ENCODE measurements at places on chromosomes 6 and 20.

DNA sequence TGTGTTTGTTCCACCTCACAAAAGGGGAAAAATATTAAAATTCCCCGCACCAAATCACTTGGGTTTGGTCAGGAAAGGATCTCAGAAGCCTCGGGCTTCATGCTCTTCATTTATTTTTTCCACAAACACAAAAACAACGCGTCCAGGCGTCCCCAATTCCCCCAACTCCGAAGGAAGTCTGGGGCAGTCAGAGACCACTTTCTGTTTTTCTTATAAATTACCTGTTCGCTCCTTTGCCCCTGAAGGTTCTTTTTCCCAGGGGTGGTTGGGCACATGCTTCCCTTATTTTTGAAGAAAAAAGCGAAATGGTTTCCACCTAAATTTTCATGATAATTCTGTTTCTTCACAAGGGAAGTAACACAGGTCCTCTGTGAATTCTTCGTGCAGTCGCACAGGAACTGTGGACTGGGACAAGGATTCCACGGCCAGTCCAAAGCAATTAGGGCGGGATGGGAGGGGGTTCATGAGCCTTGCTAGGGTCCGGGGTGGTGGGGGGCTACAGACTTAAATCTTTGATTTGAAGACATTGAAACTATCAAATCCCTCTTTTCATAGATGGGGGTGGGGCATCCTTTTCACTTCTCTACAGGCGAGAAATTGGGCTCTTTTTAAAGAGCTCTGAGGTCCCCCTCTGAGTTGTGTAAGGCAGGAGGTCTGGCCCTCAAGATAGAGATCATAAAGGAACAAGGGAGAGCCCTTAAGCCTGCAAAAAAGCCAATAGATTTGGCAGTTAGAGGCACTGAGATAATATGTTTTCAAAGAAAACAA lies 30.5 kb upstream of the HFE start:
- peak; percentile 69 for DNase-seq

- no peak for DNase-seq
Measured at GRCh38 chr6:170067923-170068360, 222.9 kb downstream of the DLL1 start.

DNA sequence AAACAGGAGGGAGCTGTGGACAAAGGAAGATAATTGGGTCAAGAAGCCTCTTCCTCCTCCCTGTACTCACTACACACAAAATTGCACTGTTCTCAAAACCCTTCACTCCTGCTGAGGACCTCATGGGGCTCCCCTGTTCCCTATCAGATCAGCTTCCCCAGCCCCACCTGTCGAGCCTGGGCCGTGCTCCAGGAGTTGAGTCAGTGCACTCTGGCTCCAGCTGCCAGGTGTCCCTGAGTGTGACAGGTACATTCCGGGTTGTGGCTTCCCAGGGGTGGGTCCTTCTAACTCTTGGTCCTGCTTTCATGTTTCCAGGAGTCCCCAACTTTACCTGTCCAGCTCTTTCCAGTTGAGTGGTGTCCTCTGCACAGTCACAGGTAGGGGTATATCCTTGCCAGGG lies 8.4 kb downstream of the RAB5IF start:
- no peak for DNase-seq

DNA sequence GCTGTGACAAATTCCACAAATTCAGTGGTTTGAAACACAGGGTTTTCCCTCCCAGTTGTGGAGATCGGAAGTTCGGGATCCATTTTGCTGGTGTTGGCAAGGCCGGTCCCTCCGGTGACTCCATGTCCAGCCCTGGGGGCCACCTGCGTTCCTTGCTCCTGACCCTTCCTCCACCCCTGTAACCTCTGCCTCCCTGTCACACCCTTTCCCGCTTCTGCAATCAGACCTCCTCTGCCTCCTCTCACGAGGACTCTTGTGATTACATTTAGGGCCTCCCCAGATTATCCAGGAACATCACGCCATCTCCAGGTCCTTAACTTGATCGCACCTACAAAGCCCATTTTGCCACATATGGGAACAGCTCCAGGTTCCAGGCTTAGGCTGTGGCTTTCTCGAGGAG lies 12.5 kb downstream of the RPS6KA2 start:
- DNase-seq: no peak

GRCh38 chr6:100035873-100036653 lies 42.0 kb upstream of the MCHR2 start:
- no peak for DNase-seq

DNA sequence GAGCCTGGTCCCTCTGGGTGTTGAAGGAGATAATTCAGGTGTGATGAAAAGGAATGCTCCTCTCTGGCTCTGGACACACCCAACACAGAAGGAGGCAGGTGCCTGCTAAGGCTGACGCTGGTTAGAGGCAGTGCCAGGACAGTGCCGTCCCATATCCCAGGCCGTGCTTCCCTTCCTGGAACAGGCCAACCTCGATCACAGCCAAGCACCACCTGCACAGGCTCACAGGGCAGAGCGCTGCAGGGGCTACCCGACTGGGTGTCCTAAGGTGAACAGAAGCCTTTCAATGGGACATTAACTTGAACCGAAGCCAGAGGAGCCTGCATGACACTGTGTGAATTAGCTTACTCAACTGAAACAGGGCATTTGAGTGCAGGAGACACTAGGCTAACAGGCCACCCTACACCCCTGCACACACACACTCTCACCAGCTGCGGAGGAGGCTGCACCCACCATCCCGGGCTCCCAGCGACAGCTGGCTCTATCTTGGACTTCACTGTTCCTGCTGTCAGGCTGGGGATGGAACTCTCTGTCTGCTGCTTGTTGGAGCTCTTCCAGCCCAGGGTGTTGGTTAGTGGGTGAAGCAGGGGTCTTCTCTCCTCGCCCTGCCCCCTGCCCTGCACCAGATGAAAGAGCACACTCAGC lies 347.2 kb downstream of the TAF4 start:
- no peak for DNase-seq

- DNase-seq: no peak
Measured at GRCh38 chr6:168664956-168665355, 224.0 kb downstream of the SMOC2 start.

- DNase-seq: peak; percentile 50
Measured at GRCh38 chr6:100460650-100461204, 4.0 kb downstream of the SIM1 start.

- no peak for DNase-seq
Measured at GRCh38 chr20:37378785-37379598, 33.1 kb downstream of the SRC start.

- DNase-seq: peak; percentile 30
Measured at GRCh38 chr6:13334953-13335352, 6.6 kb upstream of the TBC1D7 start.

DNA sequence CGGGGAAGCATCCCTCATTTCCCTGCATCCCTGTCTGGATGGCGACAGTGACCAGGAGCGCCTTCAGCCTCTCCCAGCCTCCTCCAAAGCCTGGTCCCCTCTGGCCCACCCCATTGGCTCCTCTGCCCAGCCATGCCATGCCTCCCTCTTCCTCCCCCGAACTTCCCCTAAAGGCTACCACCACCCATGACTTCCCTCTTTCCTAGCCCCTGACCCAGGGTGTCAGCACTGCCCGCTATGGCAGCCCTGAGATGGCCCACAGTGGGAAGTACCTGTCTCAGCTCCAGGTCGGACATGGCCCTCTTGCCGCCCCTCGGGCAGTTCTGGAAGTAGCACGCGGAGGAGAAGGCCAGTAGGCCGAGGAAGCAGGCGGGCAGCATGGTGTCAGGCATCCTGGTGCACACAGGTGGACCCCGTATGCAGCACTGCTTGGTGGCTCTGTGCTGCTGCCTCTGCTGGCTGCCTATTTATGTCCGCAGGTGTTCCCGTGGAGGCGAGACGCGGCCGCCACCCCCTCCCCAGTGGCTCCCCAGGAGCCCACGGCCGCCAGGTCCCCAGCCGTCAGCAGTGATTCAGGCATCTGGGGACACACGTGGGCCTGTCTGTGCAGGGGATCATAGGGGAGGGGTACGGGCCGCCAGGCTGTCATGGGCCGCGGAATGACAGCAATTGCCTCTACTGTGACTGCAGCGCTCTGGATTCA lies at the start of gene AVP:
Gene AVP (minus strand): TSS at position 442 of the 703 bp plus-strand sequence. CDS start 50 bp downstream, at position 392.
- DNase-seq: no peak

GRCh38 chr6:101294676-101295075 lies 98.8 kb upstream of the GRIK2 start:
- no peak for DNase-seq

DNA sequence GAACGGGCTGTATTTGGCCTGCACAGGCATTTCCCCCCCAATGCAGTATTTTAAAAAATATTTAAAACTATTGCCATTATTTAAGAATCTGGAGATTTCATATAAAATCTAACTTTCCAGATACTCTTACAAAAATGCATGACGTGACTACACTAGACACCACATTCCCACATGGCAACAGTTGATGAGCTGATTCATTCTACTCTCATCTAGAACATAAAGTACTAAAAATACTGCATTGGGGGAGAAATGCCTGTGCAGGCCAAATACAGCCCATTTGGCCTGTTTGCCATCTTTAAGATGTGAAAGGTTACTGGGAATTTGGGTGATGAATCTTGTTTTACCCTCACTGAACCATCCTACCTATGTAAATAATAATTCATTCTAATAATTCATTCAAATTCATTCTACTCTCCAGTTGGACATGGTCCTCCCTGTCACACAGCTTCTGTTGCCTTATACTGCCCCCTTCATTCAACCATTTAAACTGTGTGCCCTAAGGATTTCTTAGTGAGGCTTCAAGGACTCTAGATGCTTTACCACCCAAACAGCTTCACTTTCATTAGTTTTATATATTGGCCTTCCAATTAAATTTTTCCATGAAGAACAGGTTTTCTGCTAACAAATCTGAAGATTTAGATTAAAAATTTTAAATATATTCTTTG lies 6.9 kb upstream of the ZSCAN16 start:
- no peak for DNase-seq

DNA sequence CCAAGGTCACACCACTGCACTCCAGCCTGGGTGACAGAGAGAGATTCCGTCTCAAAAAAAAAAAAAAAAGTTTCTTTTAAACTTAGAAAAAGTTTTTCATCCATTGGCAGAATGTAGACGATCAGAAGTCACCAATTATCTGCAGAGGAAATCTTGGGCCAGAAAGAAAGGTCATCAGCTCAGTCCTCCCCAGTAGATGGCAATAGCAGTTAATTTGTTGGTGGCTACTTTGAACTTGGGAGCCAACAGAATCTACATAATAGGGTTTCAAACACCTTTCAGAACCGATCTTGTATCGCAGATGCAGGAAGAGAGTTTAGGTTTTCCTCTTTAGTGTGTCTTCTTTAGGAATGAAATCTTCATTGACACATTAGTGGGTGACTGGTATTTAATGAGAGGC lies 41.7 kb downstream of the LBP start:
- no peak for DNase-seq

GRCh38 chr6:11212664-11213063 lies 19.8 kb downstream of the NEDD9 start:
- DNase-seq: no peak

DNA sequence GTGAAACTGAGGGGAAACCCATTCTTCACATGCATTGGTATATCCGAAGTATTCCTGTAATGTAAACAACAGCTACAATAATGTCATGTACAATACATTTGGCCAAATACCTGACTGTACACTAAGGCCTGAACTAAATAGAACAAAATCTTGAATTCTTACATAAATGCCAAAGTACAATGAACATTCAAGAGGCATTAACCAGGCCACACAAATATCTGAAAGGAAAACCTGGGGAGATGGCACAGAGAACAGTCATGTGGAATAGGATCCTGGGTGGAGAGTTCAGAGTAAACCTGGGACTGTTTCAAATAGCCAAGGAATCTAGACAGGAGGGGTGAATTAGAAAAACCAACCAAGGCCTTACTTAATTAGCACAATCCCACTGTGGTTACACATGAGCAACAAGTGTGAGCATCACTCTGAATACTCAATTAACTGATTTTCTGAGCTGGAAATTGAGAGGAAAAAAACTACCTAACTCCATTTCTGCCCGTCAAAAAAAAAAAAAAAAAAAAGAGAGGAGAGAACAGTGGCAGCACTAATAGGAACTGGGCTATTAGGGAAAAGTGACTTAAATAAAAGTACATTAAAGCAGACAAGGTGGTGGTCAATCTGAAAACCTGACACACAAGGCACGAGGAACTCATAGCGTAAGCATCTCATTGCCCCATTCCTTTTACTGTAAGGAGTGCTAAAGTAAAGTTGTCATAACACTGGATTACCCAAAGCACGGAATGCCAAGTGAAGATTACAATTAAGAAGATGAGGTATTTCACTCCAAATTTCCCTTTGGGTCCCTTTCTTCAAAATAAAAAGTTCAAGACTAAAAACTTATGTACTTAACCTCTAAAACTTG lies 10.9 kb downstream of the SNX5 start:
- no peak for DNase-seq

GRCh38 chr6:124368131-124368530 lies 564.5 kb downstream of the NKAIN2 start:
- DNase-seq: no peak

DNA sequence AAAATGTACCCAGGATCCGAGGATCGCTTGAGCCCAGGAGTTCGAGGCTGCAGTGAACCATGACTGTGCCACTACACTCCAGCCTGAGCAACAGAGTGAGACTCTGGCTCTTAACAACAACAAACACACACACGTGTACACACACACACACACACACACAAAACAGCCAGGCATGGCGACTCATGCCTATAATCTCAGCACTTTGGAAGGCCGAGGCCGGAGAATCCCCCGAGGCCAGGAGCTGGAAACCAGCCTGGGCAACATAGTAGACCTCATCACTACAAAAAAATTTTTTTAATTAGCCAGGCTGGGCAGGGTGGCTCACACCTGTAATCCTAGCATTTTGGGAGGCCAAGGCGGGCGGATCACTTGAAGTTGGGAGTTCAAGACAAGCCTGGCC lies 23.3 kb upstream of the ARFGEF2 start:
- DNase-seq: no peak

DNA sequence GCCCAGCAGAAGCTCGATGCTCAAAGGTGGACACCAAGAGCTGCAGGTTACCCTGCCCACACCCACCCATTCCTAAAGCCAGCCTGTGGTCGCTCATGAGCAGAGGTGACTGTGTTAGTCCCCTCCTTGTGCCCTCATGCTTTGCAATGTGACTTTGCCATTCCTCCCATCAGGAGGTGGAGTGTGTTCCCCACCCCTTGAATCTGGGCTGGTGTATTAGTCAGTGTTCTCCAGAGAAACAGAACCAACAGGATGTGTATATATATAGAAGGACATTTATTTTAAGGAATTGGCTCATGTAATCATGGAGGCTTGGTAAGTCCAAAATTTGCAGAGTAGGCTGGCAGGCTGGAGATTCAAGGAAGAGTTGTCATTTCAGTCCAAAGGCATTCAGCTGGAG lies 54.4 kb upstream of the RNF24 start:
- DNase-seq: no peak

DNA sequence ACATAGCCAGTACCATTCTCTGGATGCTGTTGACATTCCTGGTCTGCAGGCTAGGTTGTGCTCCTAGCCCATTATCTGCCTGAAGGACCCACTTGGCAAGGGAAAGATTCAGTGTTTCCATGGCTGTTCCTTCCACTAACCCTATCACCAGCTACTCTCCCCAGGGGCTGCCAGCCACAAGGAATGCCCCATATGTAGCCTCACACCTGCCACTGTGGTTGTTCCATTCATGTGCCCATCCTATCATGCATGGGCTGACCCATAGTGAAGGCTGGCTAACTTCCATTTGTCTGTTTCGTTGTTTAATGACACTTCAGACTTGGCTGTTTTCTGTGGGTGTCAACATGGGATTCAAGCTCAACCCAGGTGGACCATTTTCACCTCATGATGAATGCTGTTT lies 25.6 kb upstream of the HLA-A start:
- DNase-seq: no peak

- DNase-seq: peak; percentile 62
Measured at GRCh38 chr20:61608275-61609085, 356.4 kb downstream of the CDH4 start.
